ENCODE measurements at places on chromosomes 6 and 20.

- peak; percentile 85 for DNase-seq
These were observed 142.3 kb downstream of the LY86 start for GRCh38 chr6:6730831-6731230.

GRCh38 chr6:11065436-11066202, 21.5 kb upstream of the ELOVL2 start:
- DNase-seq, result no peak

- DNase-seq, result peak; percentile 77
These were observed 156.8 kb downstream of the DNAH8 start for GRCh38 chr6:38871741-38872568.

DNA sequence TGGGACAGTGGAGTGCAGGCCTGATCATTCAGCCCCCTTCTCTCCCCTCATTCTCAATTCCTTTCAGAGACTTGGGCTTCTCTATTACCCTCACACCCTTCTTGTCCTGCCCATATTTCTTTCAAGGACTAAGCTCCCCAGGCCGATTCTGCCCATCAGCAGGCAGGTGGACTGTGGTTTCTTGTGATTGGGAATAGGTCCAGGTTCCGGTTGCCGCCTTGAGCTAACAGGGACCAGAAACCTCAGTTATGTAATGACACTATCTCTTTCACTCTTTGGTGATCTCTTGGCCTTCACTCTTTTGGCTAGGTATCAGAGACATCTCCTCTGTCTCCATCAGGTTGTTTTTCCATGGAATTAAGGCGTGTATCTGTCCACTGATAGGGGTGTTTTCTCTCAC, 6.5 kb downstream of the MUCL3 start:
- DNase-seq, result no peak

GRCh38 chr6:32790306-32790705, 26.5 kb downstream of the HLA-DOB start:
- no peak for DNase-seq

GRCh38 chr6:134315189-134315588, 2.7 kb downstream of the SGK1 start:
- no peak for DNase-seq

- no peak for DNase-seq
These were observed 182.2 kb upstream of the RREB1 start for GRCh38 chr6:6925391-6926164.

- DNase-seq, result no peak
These were observed 5.0 kb upstream of the BLOC1S5 start for GRCh38 chr6:8069151-8069550.

All from adrenal gland (tissue), 19 donors.